K562 (cell line): ENCODE measurements at places on chromosomes 3 and 15. TPM values are rescaled to one million over a fixed set of nuclear protein-coding genes. Genes with fewer than 3 reads are reported as not detected.

GRCh38 chr3:87494264-87494663 is 217.9 kb upstream of the POU1F1 start:
- no peak for DNase-seq

NT5DC2 gene
- 150 and 173 TPM in 2 replicates for polyA plus RNA-seq

DNA sequence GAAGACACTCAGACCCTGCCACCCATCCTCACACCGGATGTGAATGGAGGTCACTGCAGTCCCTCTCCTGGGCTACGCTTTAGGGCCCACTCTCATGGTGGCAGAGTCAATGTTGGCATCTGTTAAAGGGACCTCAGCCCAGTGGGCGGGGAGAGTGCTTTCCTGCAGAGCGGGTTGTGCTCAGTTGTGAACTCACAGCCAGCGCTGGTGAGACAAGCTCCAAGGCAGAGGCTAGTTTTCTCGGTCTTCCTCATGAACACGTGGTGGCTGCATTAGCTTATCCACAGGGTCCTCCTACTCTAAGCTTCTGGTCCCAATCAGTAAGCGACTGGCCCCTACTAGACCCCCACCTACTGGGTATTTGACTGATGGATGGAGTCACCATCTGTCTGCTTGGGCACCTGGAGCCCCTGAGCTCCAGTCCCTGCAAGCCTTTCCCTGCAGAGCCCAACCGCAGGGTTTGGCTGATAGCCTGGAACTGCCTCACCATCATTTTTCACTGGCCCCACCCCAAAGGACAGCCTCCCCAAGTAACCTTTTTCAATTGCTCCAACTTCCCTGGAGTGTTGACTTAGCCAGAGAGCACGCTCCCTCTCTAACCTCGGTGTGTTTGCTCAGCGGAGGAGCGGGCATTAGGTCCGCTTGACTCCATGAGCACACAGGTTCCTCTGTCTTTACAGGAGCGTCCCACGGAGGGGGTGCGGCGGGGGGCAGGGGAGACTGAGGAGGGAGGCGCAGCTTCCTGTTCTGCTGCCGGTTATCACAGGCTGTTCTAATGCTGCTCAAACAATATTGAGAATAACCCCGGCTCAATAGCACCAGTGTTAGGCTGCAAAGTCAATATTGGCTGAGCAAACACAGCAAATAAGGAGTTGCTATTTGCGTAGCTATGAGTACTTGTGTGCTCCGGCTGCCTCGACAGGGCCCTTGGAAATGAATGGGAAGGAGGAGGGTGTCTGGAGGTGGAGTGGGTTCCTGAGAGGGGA is 141.7 kb downstream of the RPLP1 start:
- peak; percentile 2 for DNase-seq

DNA sequence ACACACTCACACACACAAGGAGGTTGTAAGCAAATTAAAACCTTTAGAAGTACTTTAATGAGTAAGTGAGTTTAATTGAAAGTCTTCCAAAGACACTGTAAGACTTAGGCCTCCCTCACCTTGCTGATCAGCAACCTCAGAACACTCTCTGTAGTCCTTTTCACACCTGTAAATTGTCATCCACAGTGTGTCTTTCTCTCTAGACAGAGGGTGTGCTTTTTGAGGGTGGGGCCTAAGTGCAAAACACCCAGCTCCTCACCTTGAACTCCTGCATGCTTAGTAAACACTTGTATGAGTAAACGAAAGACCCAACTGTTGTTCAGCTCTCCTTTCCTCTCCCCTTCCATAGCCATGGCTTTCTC is 183.2 kb upstream of the IL12A start:
- DNase-seq, result no peak

GRCh38 chr3:141784096-141784495 is 20.9 kb downstream of the GRK7 start:
- no peak for DNase-seq

DNA sequence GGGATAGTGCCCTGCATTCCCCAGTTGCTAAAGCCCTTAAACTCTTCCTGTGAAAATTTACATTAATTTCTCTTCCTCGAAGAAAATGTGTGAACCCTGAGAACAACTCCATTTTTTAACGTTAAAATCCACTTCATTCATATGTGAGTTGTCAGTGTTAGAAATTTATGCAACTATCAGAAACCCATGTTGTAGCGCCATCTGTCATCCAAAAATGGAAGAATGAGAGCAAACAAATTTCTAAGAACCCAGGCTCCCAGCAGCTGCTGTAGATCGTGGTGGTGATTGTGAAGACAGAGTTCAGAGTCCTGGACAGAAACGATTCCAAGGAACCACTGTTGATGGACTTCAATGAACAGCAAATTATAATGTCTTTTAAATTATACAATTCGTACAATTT is 179.7 kb upstream of the NDN start:
- DNase-seq, result peak; percentile 34

FGF7 gene
- not detected in 2 replicates for polyA plus RNA-seq

CEMIP gene
- not detected in 2 replicates for polyA plus RNA-seq

- no peak for DNase-seq
These were observed 73.9 kb downstream of the PEX5L start for GRCh38 chr3:179962629-179963387.

DNA sequence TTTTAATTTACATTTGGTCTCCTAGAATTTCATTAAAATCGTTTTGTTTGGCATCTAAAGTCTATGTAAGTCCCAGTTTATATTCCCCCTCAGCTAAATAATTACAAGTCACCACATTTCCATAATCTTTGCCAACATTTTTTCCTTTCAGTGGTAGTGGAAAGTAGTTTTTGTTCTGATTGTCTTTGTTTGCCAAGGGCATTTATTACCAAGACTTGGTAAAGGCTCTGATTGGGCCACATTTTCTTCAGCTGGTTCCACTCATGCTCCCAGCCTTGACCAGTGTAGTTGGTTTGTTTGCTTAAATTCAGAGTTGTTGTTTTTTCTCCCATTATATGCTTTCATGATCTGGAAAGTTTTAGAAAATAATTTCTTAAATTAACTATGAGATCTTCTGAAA is 153.4 kb upstream of the MME start:
- no peak for DNase-seq

DNA sequence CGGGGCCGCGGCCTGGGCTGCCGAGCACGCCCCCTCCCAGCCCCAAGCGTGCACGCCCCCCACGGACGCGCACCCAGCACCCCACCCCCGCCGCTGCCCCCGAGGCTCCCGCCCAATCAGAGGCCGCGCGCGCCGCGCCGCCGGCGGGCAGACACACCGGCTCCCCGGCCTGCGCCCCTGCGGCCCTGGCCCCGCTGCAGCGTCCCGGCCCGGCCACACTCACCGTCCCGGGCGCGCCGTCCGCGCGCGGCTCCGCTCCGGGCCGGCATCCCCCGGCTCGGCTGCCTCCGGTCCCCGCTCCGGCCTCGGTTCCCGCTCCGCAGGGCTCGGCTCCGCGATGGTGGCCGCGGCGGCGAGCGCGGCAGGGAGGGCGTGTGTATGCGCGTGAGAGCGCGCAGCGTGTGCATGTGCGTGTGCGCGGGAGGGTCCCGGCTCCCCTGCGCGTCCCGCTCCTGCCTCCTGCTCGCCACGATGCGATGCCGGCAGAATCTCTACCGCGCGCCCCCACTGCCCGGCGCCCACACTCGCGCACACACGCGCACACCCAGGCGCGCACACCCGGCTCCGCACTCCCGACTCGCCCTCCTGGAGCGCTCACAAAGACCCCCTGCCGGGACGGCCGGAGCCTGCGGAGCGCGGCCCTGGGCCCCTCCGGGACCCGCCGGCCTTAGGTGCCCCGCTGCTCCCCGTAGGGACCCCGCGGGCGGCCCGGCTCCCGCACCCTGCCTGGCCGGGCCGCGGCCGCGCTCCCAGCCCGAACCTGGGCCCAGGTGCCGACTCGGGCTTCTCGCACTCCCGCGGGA is 186.5 kb upstream of the LINGO1 start:
- peak; percentile 45 for DNase-seq

DNA sequence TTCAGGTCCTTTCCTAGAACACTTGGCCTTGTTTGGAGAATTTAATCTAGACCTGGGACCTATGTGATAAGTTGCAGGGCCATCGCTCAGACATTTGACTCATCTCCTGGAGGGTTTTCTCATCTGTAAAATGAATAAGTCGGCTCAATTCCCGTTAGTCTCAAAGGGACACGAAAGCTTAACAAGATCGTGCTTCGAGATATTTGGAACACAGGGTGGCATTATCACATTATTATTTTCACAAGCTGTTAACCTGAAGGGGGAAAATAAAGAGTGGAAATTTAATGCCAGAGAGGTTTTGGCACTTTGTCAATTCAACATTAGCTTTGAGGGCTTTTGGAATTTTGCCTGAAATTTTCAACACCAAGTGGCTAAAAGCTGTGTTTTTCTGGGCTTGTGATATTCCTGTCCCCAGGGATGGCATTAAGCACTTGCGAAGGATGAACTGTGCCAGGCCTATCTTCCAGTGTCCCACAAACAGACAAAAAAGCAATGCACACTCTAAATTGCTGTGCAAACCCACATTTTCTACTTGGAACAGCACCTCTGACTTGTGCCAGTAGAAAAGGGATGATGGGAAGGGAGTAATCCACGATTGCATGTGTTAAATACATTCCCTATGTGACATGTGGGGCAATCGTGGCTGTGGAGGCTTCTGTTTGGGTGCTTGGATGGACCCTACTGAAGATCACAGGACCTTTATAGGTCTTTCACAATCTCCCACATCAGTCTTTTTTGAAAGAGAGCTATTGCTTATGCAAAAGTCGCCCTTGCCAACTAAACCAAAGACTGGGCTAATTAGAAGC is 478.7 kb downstream of the MFSD1 start:
- no peak for DNase-seq

BNC1 gene
- polyA plus RNA-seq, result not detected in 2 replicates

ITIH3 gene
- not detected in 2 replicates for polyA plus RNA-seq

ZNF621 gene
- 20.1 and 24.4 TPM in 2 replicates for polyA plus RNA-seq

DNA sequence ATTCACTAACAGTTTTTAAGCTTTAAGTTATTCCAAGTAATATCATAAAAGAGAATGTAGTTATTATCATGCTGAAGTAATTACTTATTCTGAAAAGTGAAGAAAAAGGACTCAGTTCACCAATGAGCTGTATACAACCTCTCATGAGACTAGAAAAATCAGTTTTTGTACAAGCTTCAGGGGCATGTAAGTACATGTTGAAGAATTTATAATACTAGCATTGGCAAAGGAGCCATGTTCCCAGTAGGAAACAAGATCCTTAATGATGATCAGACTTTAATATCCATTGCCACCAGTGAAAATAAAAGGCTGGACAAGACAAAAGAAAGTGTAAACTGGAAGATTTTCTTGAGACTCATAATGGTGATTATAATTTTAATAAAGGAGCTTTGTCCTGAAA is 532.8 kb downstream of the PLOD2 start:
- no peak for DNase-seq

DNA sequence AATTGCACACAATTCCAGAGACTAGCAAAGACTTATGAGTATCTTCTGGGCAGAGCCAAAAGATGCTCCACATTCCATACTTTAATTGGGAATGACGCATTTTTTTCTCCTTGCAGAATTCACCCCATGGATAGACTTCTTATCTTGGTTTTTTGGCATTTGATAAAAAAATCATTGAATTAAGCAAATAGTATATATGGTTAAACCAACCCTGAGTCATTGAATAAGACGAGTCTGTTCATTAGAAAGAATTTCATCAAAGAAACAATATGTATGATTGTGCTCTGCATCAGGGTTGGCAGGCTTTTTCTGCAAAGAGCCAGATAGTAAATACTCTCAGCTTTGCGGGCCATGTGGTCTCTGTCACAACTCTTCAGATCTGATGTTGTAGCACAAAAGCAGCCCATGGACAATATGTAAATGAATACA is 9.2 kb upstream of the PDZRN3 start:
- DNase-seq, result no peak

ABTB1 gene
- 1.4 and 2.3 TPM in 2 replicates for polyA plus RNA-seq

DNA sequence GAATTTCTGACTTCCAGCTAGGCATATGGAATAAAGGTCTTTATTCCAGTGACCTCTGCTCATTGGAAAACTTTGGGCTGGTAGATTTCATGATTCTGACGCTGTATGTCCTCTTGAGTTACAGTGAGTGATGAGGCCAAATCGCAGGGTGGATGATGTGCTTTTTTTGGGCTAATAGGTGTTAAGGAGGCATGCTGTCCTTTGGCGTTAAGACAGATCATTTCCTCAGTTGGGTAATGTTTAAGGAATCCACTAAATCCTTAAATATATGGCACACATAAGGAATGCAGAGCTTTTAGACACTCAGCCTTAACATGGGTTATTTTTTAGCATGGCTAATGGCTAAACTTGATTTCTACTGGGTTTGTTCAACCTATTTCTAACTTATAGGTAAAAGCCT is 87.9 kb downstream of the LPP start:
- no peak for DNase-seq

GRCh38 chr3:34073961-34074360 is 275.5 kb downstream of the PDCD6IP start:
- no peak for DNase-seq

DNA sequence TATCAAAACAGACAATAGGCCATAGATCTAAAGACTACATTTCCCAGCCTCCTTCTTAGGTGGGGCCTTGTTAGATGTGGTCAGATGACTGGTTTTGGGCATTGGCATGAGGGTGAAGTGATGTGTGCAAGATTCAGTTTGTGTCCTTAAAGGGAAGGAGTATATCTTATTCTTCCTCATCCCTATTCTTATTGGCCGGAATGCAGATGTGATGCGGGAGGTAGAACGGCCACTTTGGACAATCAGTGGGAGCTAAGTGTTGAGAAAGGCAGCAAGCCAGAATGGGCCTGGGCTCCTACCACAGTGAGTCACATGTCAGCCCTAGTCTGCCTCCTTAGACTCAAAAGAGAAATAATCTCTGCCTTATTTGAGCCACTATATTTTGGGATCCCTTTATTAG is 89.8 kb upstream of the MEX3B start:
- no peak for DNase-seq

SGO1 gene
- polyA plus RNA-seq, result 23.9 and 28.2 TPM in 2 replicates

GRCh38 chr3:50318615-50319014 is 3.9 kb downstream of the HYAL2 start:
- DNase-seq, result no peak

DNA sequence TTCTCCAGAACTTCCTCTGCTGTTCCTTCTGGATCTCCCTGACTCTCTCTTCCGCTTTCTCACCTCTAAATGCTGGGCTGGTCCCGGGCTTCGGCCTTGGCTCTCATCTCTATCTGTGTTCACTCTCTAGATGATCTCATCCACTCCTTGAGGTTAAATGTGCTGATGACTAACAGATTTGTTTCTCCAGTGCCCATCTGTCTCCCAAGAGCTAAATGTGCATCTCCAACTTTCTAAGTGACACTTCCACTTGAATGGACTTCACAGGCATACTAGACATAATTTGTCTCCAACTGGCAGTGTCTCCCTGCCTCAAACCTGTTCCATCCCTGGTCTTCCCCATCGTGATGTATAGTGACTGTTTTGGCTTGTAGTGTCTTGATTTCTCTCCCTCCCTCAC is 95.3 kb downstream of the ITPR1 start:
- DNase-seq, result no peak

TBC1D21 gene
- polyA plus RNA-seq, result not detected in 2 replicates

DNA sequence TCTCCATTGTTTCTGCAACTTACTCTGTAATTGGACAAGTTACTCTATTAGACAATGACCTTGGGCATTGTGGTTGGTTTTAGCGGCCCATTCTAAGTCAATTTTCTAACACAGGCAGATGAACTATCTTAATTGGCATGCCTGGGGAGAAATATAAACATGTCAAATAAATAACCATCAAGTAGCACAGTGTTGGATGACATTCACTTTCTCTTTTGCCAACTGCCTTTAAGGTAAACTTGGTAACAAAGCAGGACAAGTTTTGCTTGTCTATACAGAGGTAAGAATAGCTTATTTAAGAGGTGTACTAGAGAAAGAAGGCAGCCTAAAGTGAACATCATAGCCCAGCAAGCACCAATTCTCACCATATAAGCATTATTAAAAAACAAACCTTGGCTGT is 599.6 kb downstream of the GBE1 start:
- DNase-seq, result no peak

- no peak for DNase-seq
These were observed 19.0 kb downstream of the POPDC2 start for GRCh38 chr3:119641416-119641815.

GRCh38 chr3:178709051-178709450 is 172.8 kb downstream of the KCNMB2 start:
- DNase-seq, result no peak
